ENCODE measurements at places on chromosomes 12 and 14.

DNA sequence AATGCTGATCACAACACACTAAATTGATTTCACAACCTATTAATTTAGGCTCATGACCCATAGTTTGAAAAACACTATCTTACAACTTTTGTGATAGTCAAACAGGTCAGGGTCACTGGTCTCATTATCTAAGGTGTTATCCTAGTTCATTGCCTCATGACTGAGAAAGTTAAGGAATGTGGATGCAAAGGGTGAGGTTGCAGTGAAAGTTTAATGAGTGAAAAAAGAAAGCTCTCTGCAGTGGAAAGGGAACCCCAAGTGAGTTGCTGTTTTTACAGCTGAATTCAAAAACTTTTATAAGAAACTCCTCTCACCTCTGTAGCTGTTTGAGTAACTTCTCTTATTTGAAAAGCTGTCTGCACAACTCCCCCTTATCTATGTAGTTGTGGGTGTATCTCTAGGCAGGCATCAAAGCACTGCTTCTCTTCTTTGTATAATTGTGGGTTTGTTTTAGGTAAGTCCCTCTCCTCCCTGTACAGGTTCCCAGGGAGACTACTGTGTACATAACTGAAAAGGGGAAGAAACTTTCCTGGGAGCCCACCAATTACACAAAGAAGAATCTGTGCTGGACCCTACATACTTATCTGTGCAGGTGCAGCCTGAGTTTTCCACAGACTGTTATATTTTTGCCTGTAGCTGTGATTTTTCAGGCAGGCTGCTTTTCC is 18.9 kb downstream of the DNAL1 start:
- DNase-seq = no peak

GRCh38 chr14:104758981-104759969 is 6.3 kb downstream of the SIVA1 start:
- DNase-seq = no peak

GRCh38 chr14:48771717-48772116 is 814.5 kb downstream of the RPS29 start:
- DNase-seq = no peak

DNA sequence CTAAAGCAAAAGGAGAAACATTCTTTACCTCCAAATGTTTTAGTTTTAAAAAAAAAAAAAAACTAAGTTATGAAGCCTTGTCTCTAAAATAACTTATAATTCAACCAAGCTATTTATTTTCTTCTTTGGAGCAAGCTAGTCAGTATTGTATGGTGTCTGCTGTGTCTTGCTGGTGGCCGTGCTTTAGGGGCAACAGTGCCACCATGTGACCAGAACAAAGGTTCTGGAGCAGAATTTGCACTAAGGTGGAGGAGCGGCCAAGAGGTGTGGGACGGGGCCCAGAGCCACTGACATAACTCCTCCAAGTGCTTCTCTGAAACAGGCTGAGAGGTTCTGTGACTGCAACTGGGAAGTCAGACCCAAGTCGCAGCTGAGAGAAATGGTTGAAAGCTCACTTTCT is 4.5 kb downstream of the FICD start:
- DNase-seq = no peak

GRCh38 chr14:31414190-31414833 is 6.0 kb downstream of the HEATR5A start:
- no peak for DNase-seq

GRCh38 chr14:72539661-72540315 is 354.1 kb downstream of the DPF3 start:
- no peak for DNase-seq

DNA sequence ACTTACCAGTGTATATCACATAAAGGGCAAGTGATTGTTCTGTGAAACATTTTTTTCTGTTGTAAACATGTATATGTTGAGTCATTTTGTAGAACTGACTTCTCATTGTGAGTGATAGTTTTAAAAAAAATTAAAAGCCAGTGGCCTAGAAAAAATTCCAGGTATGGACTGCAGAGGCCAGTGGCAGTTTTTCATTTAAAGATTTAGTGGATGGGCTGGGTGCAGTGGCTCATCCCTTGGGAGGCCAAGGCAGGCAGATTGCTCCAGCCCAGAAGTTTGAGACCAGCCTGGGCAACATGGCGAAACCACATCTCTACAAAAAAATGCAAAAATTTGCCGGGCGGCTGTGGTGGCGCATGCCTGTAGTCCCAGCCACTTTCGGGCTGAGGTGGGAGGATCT is 84.7 kb upstream of the MDM1 start:
- DNase-seq = no peak

All from thymus (tissue), 14 donors.